MG63 (cell line): ENCODE measurements at places on chromosomes 3 and 15. TPM values are rescaled to one million over a fixed set of nuclear protein-coding genes. Genes with fewer than 3 reads are reported as not detected.

HACD3 gene
- total RNA-seq = 111 and 147 TPM in 2 replicates

SKOR1 gene
- total RNA-seq = not detected in 2 replicates

SUSD5 gene
- 4.2 and 5.4 TPM in 2 replicates for total RNA-seq

ARGFX gene
- not detected in 2 replicates for total RNA-seq

BFSP2 gene
- total RNA-seq = not detected in 2 replicates

MUC13 gene
- not detected in 2 replicates for total RNA-seq

IMPG2 gene
- total RNA-seq = under 0.01 and 0.89 TPM in 2 replicates

PRRT3 gene
- total RNA-seq = 0.23 TPM in 1 of 2 replicates, not detected in the other

TM4SF1 gene
- 408 and 422 TPM in 2 replicates for total RNA-seq

RTP1 gene
- total RNA-seq = not detected in 2 replicates

CCDC66 gene
- total RNA-seq = 6.8 and 14.4 TPM in 2 replicates

REC114 gene
- total RNA-seq = not detected in 2 replicates

GPR27 gene
- total RNA-seq = 7.0 and 8.5 TPM in 2 replicates

RHOV gene
- total RNA-seq = 0.49 TPM in 1 of 2 replicates, not detected in the other

KLHDC8B gene
- 7.6 and 8.8 TPM in 2 replicates for total RNA-seq

ZNF774 gene
- total RNA-seq = 0.07 TPM in 1 of 2 replicates, not detected in the other

A4GNT gene
- total RNA-seq = not detected in 2 replicates
